ENCODE measurements at places on chromosomes 5 and 9.
A peak's percentile ranks its signal among the peaks of the same experiment; 100 is the strongest.

GRCh38 chr9:127140181-127140580, 17.7 kb upstream of the ANGPTL2 start:
- DNase-seq: no peak

- no peak for DNase-seq
These were observed 53.3 kb downstream of the SEMA6A start for GRCh38 chr5:116521173-116521872.

GRCh38 chr5:148805326-148806290, 20.8 kb upstream of the ADRB2 start:
- DNase-seq: peak; percentile 56

DNA sequence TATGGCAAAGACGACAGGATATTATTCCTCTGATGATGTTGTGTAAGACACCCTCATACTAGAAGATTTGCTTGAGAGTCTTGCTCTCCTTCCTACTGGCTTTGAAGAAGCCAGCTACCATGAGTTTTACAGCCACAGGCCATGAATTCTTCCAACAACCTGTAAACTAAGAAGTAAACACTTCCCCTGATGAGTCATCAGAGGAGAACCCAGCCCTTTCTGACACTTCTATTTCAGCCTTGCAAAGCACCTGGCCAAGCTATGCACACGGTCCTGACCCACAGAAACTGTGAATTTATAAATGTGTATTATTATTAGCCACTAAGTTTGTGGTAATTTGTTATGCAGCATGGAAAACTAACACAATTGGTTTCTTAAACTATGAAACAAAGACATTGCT, 288.8 kb upstream of the ADAMTSL1 start:
- no peak for DNase-seq

GRCh38 chr5:122229551-122229950, 82.5 kb upstream of the SNCAIP start:
- DNase-seq: no peak

DNA sequence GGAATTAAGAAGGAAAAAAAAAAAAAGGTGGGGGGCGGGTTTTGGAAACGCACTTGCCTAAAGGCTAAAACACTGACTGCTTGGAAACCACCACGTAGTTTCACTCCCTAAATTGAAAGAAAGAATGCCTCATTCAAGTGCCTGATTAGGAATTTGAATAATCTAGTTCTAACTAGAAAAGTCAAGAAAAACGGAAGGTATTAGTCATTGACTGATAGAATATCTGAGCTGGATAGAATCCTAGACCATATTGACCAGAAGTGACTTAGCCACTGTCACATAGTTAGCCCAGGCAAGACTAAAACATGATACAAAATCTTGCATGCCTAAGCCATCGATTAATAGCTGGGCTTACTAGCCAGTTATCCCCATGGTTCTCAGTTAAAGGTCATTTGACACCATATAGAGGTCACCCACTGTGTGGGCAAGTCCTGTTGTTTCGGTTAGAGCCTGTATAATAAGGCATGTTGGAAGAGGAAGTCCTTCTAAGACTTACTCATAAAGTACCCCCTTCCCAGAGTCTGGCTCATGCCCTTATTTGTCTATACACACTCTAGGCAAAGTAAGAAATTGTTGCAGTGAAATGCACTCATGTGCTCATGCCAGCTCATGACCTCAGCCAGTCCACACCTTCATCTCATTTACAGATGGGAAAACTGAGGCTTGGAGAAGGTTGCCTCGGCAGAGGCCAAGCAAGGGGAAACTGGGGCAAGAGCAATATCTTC, 40.2 kb downstream of the SH3RF2 start:
- DNase-seq: peak; percentile 72

- no peak for DNase-seq
These were observed 93.1 kb downstream of the C9orf152 start for GRCh38 chr9:110114859-110115201.

DNA sequence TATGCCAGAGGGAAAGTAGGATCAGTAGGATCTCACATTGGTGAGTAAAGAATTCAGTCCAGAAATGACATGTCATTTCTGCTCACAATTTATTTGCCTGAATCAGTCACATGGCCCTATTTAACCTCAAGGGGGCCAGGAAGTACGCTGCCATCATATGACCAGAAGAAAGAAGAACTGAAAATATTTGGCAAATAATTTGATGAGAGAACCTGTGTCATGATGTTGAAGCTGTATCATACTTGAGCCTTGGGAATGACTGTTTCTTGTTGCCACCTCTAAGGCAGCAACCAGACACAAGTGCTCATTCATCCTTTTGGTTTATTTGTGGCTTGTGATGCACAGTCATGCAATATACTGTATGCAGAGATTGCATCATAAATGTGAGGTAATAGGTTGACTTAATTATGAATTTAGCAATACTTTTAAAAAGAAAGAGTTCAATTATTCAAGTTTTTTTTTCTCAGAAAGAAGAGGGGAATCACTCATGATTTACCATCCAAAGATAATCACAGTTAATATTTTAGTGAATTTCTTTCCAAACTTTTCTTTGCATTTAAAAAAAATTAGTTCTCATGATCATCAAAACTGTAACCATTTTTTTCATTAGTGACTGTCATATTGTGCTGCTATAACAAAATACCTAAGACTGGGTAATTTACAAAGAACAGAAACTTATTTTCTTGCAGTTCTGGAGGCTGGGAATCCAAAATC, 8.2 kb upstream of the ZFYVE16 start:
- DNase-seq: peak; percentile 42

DNA sequence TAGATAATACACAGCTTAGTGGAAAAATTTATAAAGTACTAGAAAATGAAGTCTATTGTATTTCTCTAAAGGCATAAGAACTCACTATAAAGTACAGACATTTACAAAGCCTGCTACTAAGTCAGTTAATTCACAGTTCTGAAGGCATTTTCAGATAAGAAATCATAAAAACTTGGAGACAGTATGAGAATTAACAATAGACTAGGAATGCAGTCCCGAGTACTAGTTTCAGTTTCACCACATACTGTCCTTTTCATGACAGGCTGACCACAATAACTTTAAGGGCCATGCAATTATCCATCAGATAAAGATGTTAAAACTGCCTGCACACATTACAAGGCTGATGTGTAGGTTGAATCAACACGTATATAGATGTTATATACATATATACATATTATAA, 362.6 kb upstream of the SMC2 start:
- DNase-seq: no peak

DNA sequence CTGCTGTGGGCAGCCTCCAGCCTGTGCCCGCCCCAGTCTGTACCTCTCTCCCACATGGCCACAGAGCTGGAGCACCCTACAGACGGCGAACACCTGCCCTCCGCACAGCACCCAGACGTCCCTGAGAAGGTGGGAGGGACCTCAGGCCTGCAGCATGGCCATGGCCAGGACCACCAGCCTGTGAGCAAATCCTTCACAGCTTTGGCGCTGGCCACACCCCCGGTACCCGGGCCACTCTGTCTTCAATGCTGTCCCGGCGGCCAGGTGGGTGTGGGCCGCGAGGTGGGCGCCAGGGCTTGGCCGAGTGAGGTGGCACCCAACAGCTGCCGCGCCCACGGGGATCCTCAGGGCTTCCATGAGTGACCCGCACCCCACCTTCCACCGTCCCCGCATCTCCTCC, 18.7 kb downstream of the NOTCH1 start:
- no peak for DNase-seq

GRCh38 chr9:121736934-121737462, 85.6 kb downstream of the DAB2IP start:
- DNase-seq: peak; percentile 9

DNA sequence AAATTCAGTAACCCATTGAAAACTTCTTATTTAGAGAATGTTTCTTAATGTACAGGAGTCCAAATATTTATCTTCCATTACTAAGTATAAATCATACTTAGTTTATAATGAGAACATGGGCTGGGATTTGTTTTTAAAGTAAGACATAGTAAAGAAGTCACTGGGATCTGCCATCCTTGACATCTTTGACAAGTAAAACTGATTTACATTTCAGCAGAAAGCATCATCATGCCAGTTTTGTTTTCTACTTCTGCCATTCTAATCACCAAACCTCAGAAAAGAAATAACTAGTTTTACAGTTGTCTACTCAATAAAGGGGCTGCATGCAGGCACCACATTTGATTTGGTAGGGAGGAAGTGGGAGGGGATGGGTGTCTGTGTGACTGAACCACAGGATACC, 221.7 kb upstream of the PPP1R2B start:
- DNase-seq: no peak

- DNase-seq: no peak
These were observed 51.0 kb downstream of the TRPC7 start for GRCh38 chr5:136314302-136314701.

DNA sequence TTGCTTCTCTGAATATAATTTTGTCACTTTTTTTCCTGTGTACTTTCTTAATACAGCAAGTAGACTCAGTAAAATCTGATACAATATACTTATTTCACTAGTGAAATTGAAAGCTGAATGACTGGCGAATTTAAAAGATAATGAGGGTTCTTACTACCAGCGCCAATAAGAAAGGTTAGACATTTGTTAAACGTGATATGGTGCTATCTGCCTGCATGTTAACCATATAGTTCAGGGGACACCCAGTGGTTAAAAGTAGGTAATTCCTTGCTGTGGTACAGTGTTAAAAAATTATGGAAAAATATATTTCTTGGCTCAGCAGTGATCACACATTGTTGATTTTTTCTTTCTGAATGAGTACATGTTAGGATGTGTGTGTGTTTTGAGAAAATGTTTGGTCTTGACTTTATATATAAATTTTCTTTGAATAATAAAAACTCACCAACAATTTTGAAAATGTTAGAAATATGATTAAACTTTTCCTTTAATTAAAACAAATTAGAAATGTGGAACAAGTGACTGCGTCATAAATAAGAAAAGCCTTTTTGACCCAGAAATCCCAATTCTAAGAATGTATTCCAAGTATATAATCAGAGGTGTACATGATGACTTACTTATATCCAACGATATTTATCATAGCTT, 25.8 kb downstream of the CAST start:
- DNase-seq: peak; percentile 53

GRCh38 chr5:54177058-54177457, 133.3 kb downstream of the ARL15 start:
- DNase-seq: no peak

- no peak for DNase-seq
These were observed 5.9 kb downstream of the PLK2 start for GRCh38 chr5:58454025-58454424.

DNA sequence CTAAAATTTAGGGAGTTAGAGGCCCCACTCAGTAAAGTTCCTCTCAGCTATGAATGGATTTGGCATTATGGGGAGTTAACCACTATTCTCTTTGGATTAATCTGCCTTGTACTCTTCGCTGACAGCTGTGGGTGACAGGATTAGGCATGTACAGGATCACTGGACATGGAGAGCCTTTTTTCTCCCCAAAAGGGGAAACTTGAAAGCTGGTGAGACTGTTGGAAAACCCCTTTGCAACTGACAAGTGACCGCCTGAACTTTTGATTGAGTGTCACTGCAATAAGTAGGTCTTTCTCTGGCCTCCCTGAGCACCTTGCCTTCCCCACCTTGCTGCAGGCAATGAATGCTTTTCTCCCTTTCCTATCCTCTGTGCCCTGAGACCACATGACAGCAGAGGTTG, 68.3 kb downstream of the ERP44 start:
- no peak for DNase-seq

DNA sequence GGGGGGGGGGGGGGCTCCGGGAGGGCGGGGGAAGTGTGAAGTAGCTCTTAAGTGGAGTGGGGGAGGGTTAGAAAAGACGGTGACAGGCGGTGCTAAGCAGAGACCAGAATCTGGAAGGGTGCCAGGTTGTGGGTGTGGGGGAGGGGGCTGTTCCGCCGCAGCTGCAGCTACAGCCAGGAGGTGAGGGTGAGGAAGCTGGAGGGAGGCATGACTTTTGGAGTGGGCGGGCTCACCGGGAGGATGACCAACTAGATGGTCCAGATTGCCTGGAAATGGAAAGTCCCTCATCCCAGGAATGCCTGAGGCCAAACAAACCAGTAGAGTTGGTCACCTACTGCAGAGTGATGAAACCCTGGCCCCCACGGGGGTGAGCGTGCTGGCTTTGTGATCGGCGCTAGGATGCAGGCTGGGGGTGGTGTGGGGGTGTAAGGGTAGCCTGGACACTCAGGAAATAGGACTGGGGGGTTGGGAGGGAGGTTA, 158.1 kb upstream of the SHB start:
- peak; percentile 96 for DNase-seq

DNA sequence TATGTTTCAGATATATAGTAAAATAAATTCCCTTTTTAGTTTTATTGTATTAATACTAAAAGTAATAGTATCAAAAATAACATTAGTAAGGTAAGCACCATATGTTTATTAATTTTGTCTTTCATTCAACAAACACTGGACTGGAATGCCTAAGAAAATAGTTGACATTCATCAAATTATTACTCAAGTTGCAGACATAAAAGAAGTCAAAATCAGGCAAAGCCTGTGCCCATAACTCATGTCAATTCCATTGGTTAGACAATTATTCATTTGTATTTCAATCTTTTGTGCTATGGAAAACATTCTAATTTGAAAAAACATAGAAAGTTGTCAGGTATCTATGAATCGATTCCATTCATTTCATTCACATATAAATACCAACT, 158.9 kb downstream of the CEMIP2 start:
- peak; percentile 12 for DNase-seq

GRCh38 chr5:52758014-52758413, 29.7 kb upstream of the ITGA1 start:
- DNase-seq: no peak

GRCh38 chr5:143564417-143564816, 160.9 kb upstream of the NR3C1 start:
- DNase-seq: no peak

DNA sequence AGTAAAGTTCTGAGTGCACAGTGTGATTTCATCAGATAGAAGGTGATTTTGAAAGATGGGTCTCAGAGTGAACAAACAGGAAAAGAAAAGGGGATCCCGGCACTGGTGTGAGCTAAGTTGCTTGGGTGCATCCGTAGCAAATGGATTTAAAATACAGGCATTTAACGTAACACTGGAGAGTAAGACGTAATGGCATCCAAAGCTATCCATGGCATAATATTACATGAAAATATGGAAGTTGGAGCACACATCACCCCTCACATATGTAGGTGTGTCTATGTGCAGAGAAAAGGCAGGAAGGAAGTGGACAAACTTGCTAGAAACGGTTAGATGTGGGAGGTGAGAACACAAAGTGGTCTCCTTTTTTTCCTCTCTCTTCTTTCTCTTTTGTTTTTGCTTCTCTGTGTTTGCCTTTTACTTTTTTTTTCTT, 38.2 kb upstream of the SEMA4D start:
- no peak for DNase-seq

- peak; percentile 38 for DNase-seq
These were observed 601 bp downstream of the ERGIC1 start for GRCh38 chr5:172834415-172835289.

GRCh38 chr5:11251247-11251646, 490.2 kb upstream of the DAP start:
- peak; percentile 26 for DNase-seq

Measured in EL (cell line).